Stimulated activated CD8-positive, alpha-beta memory T cell treated with anti-CD3 and anti-CD28 coated beads, Interleukin-4, amount 100 ng/mL, for 4 hours (primary cell): ENCODE measurements at places on chromosomes 5 and 9.

- DNase-seq, result no peak
Measured at GRCh38 chr5:56774957-56775356, 40.4 kb upstream of the MAP3K1 start.

GRCh38 chr5:33827885-33828284 is 63.9 kb downstream of the ADAMTS12 start:
- no peak for DNase-seq

GRCh38 chr5:36701085-36701698 is 94.8 kb downstream of the SLC1A3 start:
- no peak for DNase-seq

DNA sequence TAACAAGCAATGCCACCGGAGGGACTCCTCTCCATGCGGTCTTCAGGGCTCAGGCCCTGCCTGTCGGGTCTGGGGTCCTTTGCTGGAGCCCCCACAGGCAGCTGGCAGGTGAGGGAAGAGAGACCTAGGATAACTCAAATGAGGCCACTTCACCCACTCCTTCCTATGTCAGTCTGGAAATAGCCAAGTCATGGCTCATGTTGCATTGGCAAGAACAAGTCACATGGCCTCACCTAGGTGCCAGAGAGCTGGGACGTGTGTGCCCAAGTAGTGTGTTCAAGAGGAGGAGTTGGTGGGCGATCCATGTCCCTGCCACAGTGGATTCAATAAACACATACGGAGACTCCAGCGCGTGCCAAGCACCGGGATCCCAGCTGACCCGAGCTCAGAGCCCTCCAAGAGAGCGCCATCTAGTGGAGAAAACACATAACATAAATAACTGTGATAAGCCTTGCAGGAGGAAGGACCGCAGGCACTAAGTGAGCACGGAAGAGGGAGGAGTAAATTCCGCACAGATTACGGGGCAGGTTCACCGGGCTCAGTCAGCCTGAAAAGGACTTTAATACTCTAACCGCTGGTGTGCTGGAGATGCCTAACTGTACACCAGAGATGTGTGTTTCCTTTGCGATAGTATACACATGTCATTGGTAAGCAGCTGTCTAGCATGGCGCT is 580.8 kb downstream of the CCDC171 start:
- DNase-seq, result no peak

DNA sequence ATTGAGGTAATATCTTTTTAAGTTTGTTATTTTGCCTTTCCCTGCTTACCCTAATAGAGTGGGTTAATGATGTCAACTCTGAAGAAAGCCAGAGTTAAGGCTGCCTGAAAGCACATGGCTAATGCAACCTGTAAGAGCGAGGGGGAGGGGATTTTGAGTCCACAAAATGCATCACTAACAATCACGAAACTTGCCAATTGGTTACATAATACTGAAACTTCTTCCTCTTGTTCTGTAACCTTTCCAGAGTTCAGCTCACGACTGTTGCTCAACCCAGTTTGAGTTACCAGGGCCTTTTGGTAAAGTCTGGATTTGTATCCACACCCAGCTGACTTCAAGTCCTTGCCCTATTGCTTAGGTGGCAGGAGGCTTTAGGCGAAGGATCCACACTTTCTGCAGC is 308.8 kb downstream of the EFNA5 start:
- no peak for DNase-seq

- DNase-seq, result no peak
Measured at GRCh38 chr5:13740471-13740870, 204.0 kb downstream of the DNAH5 start.

- DNase-seq, result no peak
Measured at GRCh38 chr9:116163293-116164055, 9.9 kb downstream of the PAPPA start.

- no peak for DNase-seq
Measured at GRCh38 chr5:35598707-35599370, 18.8 kb upstream of the SPEF2 start.

DNA sequence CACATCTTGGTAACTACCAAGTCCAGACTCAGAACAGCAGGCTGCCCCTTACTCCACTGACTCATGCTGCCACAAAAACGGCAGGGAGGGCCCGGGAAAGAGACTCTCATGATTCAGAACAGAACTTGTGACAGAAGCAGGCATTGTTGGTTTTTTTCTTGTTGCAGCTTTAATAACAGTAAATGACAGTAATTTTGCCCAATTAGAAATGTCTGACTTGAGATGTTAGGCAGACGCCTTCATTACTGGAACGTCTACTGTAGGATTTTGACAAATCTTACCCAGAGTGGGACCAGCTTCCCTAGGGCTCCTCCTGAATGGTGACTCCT is 77.9 kb downstream of the SEMA5A start:
- DNase-seq, result no peak

GRCh38 chr5:72598401-72599064 is 91.3 kb upstream of the ZNF366 start:
- no peak for DNase-seq

GRCh38 chr5:139399501-139400121 is 4.3 kb downstream of the SPATA24 start:
- DNase-seq, result no peak

DNA sequence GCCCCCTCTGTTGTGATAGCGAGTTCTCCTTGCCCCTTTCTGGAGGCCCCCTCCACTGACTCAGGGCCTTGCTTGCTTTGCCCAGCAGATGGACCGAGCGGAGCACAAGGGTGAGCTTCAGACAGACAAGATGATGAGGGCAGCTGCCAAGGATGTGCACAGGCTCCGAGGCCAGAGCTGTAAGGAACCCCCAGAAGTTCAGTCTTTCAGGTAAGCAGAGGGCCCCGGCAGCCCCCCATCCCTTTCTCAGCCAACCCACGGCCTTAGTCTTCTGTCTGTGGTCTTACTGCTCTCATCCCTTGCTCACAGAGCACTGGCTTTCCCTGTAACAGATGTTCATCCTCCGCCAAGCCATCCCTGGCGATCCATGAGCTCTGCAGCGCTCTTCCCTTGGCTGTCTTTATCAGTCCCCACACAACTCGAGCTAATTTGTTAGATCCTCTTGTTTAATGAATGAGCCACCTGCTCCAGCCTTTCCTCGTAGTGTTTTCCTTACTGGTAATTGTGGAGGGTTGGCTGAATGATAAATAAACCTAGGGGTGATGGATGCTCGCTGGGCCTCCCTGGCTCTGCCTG is 18.4 kb upstream of the RARS1 start:
- no peak for DNase-seq

DNA sequence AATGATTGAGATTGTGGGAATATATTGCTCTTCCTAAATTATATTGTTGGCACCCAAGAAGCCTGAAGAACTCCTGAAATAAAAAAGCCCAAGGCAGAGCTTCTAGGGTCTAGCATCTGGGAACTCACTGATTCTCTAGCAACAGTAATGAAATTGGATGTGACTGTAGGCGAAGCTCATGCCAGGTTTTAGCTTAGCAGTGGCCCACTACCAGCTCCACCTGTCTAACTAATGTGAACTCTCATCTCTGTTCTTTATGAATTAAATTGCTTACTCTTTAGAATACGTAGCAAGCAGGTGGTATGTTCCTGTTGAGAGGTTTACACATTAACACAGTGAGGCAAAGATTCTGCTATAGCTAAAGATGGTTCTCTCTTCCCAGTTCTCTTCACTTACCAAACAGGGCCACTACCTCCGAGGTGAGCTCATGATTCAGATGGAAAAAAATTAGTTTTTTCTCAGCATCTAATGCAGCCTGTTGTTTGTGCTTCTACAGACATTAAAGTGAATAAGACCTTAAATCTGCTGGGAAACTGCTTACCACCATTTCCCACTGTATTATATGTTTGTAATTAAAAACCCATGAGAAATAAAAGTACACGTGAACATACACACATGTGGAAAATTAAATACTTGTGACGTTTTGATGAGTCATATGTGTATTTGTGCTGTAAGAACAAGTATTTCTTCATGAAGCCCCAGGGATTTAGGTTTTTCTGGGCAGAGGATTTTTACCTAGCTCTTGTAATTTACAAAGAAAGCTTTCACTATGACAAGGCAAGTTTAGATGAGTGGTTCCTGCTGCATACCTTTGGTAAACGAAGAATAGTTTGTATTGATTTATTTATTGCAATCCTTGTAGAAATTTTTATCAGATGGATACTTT is 360.1 kb downstream of the KDM4C start:
- DNase-seq, result no peak

- peak; percentile 50 for DNase-seq
Measured at GRCh38 chr9:130235558-130236435, 29.8 kb upstream of the HMCN2 start.

DNA sequence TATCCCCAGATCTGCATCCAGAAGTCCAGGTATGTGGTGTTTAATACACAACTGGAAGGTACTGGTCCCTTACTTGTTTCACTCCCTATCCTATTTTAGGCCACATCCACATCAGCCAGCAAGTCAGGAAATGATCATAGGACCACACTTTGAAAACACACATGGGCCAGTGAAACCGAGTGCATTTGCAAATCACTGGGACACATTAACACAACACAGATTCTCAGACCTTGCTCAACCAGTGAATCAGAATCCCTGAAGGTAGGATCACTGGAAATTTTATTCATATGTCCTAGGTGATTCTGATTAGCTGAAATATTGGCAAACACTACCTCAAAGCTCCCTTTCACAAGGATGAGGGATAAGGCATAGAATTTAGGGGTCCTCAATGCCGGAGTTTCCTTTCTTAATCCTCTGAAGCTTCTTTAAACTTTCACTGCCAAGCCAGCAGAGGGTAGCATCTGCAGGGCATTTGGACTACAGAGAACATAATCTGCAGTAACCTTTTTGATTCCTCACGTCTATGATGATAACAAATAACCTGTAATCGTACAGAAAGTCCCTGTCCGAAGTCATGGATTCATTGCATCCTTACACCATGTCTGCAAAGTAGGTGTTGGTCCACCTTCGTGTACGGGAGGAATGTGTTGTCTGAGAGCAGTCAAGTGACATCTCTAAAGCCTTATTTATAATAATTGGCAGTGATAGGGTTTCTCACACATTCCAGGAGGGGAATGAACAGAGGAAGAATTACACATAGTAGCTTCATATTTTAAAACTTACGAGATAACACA is 11.0 kb upstream of the ABLIM3 start:
- DNase-seq, result no peak

DNA sequence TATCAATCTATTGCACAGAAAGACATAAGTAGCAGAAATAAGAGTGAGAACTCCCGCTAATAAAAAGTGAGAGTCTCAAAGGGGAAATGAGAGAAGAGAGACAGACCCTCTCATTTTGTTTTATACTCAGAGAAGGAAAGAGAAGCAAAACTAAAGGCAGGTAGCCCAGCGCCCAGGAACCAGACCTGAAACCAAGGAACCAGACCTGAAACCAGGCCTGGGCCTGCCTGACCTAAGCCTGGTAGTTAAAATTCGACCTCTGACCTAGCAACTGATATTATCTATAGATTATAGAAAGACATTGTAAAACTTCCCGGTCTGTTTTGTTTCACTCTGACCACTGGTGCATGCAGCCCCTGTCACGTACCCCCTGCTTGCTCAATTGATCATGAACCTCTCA is 134.5 kb upstream of the SEMA6A start:
- no peak for DNase-seq

DNA sequence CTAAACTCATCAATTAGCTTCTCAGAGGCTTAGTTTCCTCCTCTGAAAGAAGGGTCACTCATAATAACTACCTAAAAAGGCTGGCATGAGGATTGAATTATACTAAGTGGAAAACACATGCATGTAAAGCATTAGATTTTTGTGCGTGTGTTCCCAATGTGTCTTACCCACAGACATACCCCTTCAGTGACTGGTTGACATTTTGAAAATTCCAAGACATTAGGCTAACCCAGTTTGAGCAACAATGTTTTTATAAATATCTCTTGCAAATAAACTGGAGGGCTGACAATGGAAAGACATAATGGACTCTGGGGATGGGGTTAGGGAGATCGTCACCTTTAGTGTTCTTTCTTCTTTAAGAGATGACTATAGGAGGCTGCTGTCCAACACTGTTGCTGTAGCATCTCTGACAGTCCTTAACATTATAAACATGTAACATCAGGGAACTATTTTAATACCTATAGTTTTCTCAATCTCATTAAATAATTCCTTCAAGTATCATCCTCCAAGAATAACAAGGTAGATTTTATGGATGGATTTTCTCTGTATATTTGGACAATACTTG is 24.3 kb downstream of the HMHB1 start:
- no peak for DNase-seq

DNA sequence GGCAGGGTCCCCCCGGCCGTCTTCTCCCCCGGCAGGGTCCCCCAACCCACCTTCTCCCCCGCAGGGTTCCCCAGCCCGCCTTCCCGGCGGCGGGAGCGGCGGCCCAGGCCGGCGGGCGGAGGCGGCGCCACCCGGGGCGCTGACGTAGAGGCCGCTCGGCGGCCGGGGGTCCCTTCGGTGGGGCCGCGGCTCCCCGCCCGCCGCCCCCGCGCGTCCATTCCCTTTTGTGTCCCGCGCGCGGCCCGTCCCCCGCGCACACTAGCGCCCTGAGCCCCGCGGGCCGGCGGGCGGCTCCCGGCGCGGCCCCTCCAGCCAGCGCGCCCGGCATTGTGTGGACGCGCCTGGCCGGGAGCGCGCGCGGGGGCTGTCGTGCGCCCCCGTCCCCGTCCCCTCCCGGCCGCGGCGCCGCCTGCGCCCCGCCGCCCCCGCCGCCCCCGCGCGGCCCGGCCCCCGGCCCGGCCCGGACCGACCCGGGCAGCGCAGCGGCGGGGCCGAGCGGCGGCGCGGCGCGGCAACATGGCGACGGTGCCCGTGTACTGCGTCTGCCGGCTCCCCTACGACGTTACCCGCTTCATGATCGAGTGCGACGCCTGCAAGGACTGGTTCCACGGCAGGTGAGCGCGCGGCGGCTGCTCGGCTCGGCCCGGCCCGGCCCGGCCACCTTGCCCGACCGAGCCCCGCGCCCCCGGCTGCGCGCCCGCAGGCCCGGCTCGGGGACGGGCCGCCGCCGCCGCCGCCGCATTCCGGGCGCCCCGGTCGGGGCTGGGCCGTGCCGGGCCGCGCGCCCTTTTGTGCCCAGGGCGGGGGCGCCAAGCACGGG is at the start of gene PHF2:
Gene PHF2, plus strand, starts transcription at position 327 of the 820 bp plus-strand sequence. Its CDS starts 190 bp downstream, at position 517.
- no peak for DNase-seq

- DNase-seq, result no peak
Measured at GRCh38 chr9:136664000-136664915, 1.5 kb downstream of the EGFL7 start.

- no peak for DNase-seq
Measured at GRCh38 chr5:61333954-61334867, 2.2 kb downstream of the ZSWIM6 start.

- no peak for DNase-seq
Measured at GRCh38 chr5:142697356-142698255, 11.7 kb upstream of the FGF1 start.

- no peak for DNase-seq
Measured at GRCh38 chr9:13292782-13293181, 13.3 kb upstream of the MPDZ start.

- DNase-seq, result no peak
Measured at GRCh38 chr9:73079326-73079725, 72.3 kb upstream of the ANXA1 start.
